ENCODE measurements at places on chromosomes 2 and 18.

- no peak for DNase-seq
Measured at GRCh38 chr2:69694894-69695849, 46.8 kb upstream of the ANXA4 start.

- DNase-seq: no peak
Measured at GRCh38 chr2:174901075-174901474, 104.1 kb downstream of the CHN1 start.

- DNase-seq: no peak
Measured at GRCh38 chr2:100731535-100731981, 88.4 kb upstream of the NPAS2 start.

DNA sequence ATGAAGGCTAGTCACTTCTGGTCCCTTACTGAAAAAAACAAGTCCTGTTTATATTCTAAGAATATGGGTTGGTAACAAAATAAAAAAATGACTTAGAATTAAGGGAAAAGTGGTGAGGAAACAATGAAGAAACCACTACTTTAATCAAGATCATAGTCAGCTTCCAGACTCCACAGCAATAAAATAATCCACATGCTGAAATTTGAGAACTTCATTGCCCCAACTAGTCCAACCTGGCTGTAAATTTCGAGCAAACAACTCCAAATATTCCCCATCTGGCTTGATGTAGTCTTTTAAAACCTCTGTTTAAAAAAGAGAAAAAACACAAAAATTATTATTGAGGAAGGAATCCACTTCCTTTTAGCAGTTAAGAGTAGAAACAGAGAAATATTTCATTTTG, 32.5 kb downstream of the METTL4 start:
- no peak for DNase-seq

GRCh38 chr2:238873381-238873801, 25.5 kb downstream of the TWIST2 start:
- DNase-seq: no peak

All from Kasumi-1 (cell line).